Hair follicular keratinocyte (primary cell): ENCODE measurements at places on chromosomes 13 and 19. TPM values are rescaled to one million over a fixed set of nuclear protein-coding genes. Genes with fewer than 3 reads are reported as not detected.

The ZNF416 gene
- total RNA-seq: 2.2 and 3.0 TPM in 2 replicates

The ZNF649 gene
- 6.6 and 6.8 TPM in 2 replicates for total RNA-seq

The LGALS4 gene
- total RNA-seq: not detected in 2 replicates

The CALR3 gene
- 0.11 and 0.16 TPM in 2 replicates for total RNA-seq

The ZNF560 gene
- 0.16 and 0.19 TPM in 2 replicates for total RNA-seq

The MCEMP1 gene
- total RNA-seq: not detected in 2 replicates

The ONECUT3 gene
- total RNA-seq: not detected in 2 replicates
